ENCODE measurements at places on chromosomes 12 and 14. TPM values are rescaled to one million over a fixed set of nuclear protein-coding genes. Genes with fewer than 3 reads are reported as not detected.

DNA sequence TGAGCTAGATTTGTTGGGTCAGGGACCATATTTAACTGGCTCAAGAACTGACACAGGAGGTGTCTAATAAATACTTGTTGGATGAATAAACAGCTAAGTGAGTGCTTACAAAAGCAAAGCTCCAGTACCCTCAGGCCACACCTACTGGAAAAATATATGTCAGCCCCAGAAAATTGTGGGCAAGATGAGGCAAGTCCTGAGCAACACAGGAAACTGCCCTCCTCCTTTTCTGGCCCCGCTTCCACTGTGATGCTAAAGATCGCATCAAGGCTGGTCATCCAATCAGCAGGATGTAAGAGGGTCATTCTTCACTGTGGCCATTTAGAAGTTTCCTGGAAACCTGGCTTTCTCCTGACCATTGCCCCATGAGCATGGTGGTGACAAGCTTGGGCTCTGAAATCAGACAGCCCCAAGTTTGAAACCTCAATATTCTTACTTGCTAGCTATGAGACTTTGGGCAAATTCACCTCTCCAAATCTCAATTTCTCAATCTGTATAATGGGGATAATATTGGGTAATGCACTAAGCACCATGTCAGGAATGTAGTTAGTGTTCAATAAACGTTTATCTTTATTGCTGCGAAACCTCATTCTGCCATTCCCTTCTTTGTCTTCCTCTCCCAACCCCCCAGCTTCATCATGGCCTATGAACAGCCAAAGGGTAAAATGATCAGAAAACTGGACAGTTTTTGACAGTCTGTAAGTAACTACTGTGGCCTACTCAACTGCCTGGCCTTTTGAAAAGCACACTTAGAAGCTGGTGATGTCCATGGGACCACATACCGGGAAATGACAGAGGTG is 139.3 kb upstream of the PZP start:
- H3K4me1 ChIP-seq, result peaks cover 54% of the 10 kb centered on the region
- no peak for DNase-seq
- no peaks in the 10 kb centered on the region for H3K36me3 ChIP-seq
- no peak overlapping the region for H3K4me3 ChIP-seq
- H3K27ac ChIP-seq, result no peak overlapping the region
- no peaks in the 10 kb centered on the region for H3K27me3 ChIP-seq

GRCh38 chr14:95039259-95039992 is 117.9 kb downstream of the DICER1 start:
- no peak for DNase-seq
- H3K27me3 ChIP-seq, result peaks cover 56% of the 10 kb centered on the region
- H3K4me1 ChIP-seq, result no peaks in the 10 kb centered on the region
- H3K36me3 ChIP-seq, result no peaks in the 10 kb centered on the region

GRCh38 chr12:75735853-75736252 is 224.4 kb upstream of the KRR1 start:
- no peak for DNase-seq
- H3K27me3 ChIP-seq, result no peaks in the 10 kb centered on the region
- H3K4me1 ChIP-seq, result peaks cover 43% of the 10 kb centered on the region

LIN7A gene
- total RNA-seq, result 31.9 TPM

DNA sequence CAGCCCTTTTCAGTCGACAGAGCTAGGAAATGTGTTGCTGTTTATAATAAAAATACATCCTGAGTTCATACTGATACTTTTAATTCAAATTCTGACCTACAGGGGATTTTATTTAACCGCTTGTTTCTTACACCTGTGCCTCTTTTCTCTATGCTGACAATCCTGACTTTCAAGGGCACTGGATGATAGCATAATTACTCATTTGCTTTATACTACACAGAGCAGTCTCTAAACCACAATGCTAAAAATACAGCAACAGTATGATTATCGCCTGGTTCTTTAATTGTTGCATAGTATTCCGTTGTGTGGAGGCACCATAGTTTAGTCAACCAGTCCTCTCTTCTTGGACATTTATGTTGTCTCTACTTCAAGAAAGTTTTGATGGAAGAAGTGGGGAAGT is 372.9 kb downstream of the DPF3 start:
- no peak overlapping the region for H3K4me3 ChIP-seq
- H3K27me3 ChIP-seq, result no peaks in the 10 kb centered on the region
- no peaks in the 10 kb centered on the region for H3K36me3 ChIP-seq
- DNase-seq, result no peak

- H3K4me1 ChIP-seq, result no peaks in the 10 kb centered on the region
- H3K27me3 ChIP-seq, result no peaks in the 10 kb centered on the region
- H3K4me3 ChIP-seq, result no peak overlapping the region
- no peak for DNase-seq
- H3K27ac ChIP-seq, result no peak overlapping the region
Measured at GRCh38 chr12:61365001-61365400, 895.2 kb upstream of the USP15 start.

KCNH3 gene
- total RNA-seq, result 0.13 TPM

DNA sequence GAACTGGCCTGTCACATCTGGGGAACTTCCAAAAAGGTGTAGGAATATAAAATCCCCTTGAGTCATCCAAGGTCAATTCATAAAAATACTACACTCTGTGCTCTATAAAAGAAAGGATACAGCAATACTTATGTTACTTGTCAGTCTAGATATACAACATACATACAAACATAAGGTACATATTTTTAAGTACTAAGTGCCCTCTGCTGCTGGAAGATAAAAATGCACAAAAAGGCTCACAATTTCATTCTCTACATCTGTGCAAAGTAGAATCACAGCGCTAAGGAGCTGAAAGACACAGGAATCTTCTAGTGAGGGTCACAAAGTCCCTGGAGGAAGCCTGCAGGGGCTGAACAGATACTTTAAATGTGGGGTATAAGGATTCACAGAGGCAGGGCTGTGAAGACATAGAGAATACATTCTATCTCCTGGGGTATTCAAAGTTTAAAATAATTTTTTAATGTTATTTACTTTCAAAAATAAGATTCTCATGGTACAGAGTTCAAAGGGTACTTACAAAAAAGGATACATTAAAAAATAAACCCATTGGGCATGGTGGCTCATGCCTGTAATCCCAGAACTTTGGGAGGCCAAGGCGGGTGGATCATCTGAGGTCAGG is 10.2 kb upstream of the GOLGA5 start:
- no peaks in the 10 kb centered on the region for H3K36me3 ChIP-seq
- H3K27ac ChIP-seq, result no peak overlapping the region
- peaks cover 20% of the 10 kb centered on the region for H3K4me1 ChIP-seq
- peak; percentile 56 for DNase-seq
- H3K4me3 ChIP-seq, result no peak overlapping the region
- H3K27me3 ChIP-seq, result no peaks in the 10 kb centered on the region

KCNJ8 gene
- total RNA-seq, result not detected

- peaks cover 70% of the 10 kb centered on the region for H3K4me1 ChIP-seq
- peak overlapping the region; percentile 98 for H3K27ac ChIP-seq
- no peaks in the 10 kb centered on the region for H3K27me3 ChIP-seq
- 0 out of 3 replicates have a peak, but pooled peaks cover 5% of the 10 kb centered on the region for H3K36me3 ChIP-seq
Measured at GRCh38 chr14:103880348-103881267, 33.2 kb upstream of the PPP1R13B start.

LUM gene
- total RNA-seq, result not detected

LRRIQ1 gene
- not detected for total RNA-seq

- no peak for DNase-seq
- H3K4me3 ChIP-seq, result no peak overlapping the region
- no peaks in the 10 kb centered on the region for H3K27me3 ChIP-seq
- H3K4me1 ChIP-seq, result no peaks in the 10 kb centered on the region
Measured at GRCh38 chr12:105812366-105812765, 326.4 kb downstream of the NUAK1 start.

GRCh38 chr12:49777800-49778748 is 36.7 kb downstream of the TMBIM6 start:
- H3K27ac ChIP-seq, result no peak overlapping the region
- peak; percentile 39 for DNase-seq
- H3K27me3 ChIP-seq, result peaks cover 4% of the 10 kb centered on the region
- H3K36me3 ChIP-seq, result no peaks in the 10 kb centered on the region
- H3K4me3 ChIP-seq, result no peak overlapping the region

NFE2 gene
- 7.8 TPM for total RNA-seq

KRT85 gene
- total RNA-seq, result not detected

DNA sequence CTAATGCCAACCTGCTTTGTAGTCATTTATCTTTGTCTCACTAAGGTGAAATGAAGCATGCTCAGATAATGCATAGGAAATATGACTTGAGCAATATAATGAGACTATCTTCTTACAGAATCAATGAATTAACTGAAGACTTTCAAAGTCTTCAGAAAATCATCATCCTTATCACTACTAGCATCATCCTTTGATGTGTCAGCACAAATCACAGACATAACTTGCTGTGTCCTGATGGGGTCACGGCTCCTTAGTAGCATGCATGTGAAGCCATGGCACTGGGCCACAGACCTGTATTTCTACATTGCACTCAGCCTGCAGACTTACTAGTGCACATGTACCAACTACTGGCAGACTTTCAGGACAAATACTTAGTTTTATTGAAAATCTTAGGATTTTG is 18.9 kb downstream of the TMEM260 start:
- peaks cover 12% of the 10 kb centered on the region for H3K4me1 ChIP-seq
- H3K27me3 ChIP-seq, result no peaks in the 10 kb centered on the region
- no peak for DNase-seq
- no peak overlapping the region for H3K27ac ChIP-seq
- no peaks in the 10 kb centered on the region for H3K36me3 ChIP-seq

DNA sequence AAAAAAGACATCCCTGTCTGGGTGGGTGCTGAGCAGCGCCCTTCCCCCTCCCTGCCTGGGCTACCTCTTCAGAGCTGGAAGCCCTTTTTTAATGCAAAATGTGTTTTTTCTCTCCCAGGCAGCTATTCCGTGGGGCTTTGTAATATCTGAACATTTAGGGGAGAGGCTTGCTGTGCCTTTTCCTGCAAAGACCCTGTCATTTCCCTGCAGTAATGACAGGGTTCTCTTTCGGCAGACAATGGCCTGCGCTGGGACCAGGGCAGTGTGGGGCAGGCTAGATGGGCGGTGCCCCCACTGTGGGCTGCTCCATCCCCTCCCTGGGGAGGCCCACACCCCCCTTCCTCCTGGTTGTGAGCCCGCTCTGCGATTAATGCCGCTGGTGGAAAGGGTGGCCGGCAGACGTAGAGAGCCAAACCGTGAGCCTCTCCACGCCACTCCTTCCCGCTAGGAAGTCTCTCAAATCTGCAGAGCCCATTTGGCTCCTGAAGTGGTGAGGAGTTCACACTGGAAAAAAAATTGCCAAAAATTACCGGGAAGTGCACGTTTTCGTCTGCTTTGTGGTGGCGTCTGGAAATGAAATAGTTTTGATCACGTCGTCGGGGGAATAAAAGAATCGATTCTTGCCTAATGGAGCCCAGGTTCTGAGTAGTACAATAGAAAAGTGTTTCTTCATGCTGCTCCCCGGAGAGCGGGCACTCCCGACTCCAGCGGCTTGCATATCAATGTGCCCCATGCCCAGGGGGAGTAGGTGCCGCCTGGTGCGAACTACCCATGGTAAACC is 31.5 kb downstream of the KIF26A start:
- no peaks in the 10 kb centered on the region for H3K4me1 ChIP-seq
- H3K27me3 ChIP-seq, result peaks cover 14% of the 10 kb centered on the region
- no peaks in the 10 kb centered on the region for H3K36me3 ChIP-seq
- no peak overlapping the region for H3K4me3 ChIP-seq
- no peak for DNase-seq

DNA sequence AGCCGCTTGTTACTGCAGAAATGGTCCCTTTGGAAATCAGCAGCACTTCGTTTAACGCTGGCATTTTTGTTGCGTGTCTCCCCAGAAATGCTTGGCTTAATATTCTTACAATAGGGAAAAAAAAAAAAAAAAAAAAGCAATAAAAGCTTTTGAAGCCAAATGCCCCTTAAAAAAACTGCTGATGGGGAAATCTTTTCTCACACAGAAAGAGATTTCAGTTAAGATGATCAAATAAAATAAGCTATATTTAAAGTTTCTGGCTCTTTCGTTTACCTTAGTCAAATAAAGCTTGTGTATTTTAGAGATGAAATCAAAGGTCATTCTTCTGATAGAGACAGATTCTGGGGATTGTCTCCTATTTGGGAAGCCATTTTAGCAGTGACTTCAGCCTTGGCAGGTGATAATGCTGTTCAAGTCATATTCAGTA is 52.4 kb upstream of the FRS2 start:
- peak overlapping the region; percentile 63 for H3K27ac ChIP-seq
- DNase-seq, result peak; percentile 81
- peak overlapping the region; percentile 5 for H3K4me3 ChIP-seq
- H3K4me1 ChIP-seq, result peaks cover 74% of the 10 kb centered on the region
- no peaks in the 10 kb centered on the region for H3K27me3 ChIP-seq
- no peaks in the 10 kb centered on the region for H3K36me3 ChIP-seq

DNA sequence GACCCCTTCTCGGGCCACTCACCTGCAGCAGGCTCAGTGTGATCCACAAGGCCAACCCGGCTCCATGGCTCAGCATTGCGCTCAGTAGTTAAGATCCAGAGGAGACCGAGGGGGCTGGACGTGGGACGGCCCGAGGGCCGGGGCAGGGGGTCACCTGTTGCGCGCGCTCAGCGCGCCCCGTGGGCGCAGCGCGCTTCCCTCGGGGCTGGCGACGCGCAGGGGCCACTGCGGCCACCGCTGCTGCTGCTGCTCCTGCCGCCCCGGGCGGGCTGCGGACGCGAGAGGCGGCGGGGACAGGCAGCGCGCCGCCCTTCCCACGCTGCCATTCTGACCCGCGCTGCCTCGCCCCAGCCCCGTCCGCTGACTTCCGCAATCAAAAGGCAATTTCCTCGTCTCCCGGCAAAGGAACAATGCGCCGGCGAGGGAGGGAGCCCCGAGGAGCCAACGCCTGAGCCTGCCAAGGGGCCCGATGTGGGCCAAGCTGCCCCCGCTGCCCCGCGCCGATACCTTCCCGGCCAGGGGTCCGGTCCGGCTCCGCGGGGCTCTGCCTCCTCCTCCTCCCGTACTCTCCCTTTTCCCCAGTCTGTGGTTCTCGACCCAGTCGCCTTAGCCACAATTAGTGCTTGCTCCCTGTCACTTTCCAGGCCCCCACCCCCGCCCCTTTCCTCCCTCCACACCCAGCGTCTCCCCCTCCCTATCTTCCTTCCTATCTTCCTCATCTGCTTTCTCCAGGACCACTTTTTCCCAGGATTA is 27.3 kb downstream of the PTPRB start:
- H3K27me3 ChIP-seq, result peaks cover 5% of the 10 kb centered on the region
- no peak for DNase-seq
- no peaks in the 10 kb centered on the region for H3K4me1 ChIP-seq
- peak overlapping the region; percentile 21 for H3K4me3 ChIP-seq
- no peaks in the 10 kb centered on the region for H3K36me3 ChIP-seq

ABHD12B gene
- total RNA-seq, result not detected

RPL10L gene
- total RNA-seq, result not detected

- no peaks in the 10 kb centered on the region for H3K4me1 ChIP-seq
- no peaks in the 10 kb centered on the region for H3K36me3 ChIP-seq
- DNase-seq, result no peak
- peaks cover 1% of the 10 kb centered on the region for H3K27me3 ChIP-seq
- no peak overlapping the region for H3K27ac ChIP-seq
Measured at GRCh38 chr12:3421191-3421978, 69.6 kb upstream of the PRMT8 start.
